Pancreas (tissue), 10 donors: ENCODE measurements at places on chromosomes 1 and 21.

GRCh38 chr1:234620272-234621126, 10.5 kb upstream of the IRF2BP2 start:
- no peak for DNase-seq

DNA sequence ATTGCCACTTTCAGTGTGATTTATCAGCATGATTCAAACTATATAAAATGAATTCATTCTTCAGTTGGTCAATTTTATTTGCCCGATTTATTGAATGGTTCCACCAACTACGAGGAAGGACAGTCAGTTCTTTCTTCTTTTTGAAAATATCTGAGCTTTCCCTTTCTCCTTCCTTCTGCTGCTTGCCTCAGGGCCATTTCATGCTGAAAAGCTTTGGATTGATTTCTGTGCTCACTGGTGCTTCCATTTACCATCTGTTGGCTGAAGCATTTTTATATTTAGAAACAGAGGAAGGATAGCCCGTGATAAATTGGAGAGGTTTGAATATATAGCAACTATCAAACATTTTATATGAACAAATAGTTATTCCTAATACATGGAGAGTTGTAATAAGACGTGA, 68.9 kb upstream of the ADAMTS5 start:
- DNase-seq: no peak

- no peak for DNase-seq
These were observed 22.8 kb upstream of the STRIP1 start for GRCh38 chr1:110011527-110012041.

DNA sequence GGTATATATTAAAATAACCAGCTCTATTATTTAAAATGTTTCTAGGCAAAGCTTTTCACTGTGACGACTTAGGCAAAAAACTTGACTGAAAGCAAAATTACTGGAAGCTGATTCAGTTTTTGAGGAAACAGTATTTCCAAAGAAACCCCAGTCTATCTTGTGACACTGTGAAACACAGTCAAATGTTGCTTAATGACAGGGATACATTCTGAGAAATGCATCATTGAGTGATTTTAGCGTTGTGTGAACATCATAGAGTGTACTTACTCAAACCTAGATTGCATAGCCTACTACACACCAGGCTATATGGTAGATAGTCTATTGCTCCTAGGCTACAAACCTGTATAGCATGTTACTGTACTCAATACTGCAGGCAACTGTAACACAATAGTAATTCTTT, 116.9 kb upstream of the KCNK1 start:
- DNase-seq: no peak

- DNase-seq: no peak
These were observed 65.2 kb downstream of the OLFML2B start for GRCh38 chr1:161958425-161958824.

DNA sequence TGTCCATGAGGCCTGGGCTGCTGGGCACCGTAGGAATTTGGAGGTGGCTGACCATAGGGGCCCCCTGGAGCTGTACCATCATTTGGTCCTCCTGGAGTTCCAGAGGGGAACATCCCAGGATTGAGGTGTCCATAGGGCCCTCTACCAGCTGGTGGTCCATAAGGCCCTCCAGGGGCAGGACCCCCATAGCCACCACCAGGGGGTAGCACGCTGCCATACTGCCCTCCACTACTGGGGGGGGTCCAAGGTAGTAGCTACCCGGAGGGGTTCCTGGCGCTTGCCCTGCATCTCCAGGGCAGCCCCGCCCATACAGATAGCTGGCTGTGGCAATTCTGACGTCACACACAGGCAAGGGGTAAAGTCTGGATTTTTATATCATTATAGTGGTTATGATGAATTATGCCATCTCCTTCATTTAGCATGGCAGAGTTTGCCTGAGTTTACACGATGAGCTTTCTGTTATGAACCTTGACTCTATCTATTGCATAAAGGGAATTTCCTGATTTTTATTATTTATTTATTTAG, 13.2 kb downstream of the MDM4 start:
- DNase-seq: no peak

GRCh38 chr1:207243442-207244408, 77.8 kb upstream of the CD55 start:
- DNase-seq: no peak

DNA sequence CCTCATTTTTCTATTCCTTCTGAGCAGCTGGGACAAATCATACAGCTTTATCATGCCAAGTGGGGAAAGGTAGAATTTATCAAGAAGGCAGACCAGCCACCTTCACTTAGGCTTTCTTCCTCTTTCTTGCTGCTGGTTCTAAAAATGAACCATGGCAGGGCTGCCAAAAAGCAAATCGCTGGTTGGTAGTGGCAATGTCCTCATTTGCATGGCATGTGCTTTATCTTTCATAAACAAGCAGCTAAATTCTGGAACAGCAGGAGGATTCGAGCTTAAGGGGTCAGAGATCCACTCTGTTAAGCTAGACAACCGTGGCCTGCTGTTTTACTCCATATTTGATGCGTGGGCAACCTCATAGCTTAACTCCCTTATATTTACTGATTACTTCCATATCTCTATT, 91.3 kb downstream of the RPE65 start:
- no peak for DNase-seq

DNA sequence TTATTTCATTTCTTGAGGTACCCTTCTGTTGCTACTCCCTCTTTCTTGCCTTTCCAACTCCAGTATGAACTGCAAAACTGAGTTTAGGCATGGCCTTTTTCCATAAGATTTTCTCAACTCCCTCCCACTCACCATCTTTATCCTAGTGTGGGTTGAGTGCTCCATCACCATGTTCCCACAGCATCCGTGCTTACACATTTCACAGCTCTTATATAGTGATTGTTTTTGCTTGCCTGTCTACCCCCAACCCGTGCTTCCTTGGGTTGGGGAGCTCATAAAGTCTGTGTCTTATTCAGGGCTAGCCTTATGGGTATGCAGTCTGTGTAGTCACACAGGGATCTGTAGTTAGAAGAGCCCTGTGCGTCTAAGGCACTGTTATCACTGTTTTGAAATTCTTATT, 68.2 kb upstream of the CCDC190 start:
- DNase-seq: no peak

DNA sequence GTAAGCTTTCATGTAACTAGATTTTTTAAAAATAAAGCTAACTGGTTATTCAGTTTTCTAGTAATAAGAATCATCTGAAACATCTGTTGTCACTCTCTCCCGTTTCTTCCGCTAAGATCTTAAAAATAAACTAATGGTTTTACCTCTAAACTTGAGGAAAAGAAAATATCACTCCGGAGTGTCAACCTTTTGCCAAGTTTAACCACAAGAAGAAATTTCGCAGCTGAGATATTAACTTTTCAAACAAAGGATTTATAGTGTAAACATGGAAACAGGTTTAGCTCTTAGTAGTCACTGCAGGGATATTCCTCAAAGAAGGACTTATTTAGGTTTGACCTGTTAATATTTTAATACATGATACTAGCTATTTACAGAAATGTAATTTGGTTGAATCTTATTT, 954.9 kb downstream of the ADGRL2 start:
- DNase-seq: no peak
